ENCODE measurements at places on chromosomes 7 and 10.

DNA sequence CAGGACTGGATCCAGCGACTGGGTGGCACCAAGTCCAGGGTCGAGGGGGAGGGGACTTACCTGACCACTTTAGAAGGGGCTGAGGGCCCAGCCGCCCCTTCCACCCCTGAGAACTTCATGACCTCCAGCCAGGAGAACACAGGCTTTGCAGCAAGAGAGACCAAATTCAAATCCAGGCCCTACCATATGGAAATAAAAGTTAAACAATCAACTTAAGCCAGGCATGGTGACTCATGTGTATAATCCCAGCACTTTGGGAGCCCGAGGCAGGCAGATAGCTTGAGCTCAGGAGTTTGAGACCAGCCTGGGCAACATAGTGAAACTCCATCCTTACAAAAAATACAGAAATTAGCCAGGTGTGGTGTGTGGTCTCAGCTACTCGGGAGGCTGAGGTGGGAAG lies 61.9 kb downstream of the COL13A1 start:
- DNase-seq: no peak

DNA sequence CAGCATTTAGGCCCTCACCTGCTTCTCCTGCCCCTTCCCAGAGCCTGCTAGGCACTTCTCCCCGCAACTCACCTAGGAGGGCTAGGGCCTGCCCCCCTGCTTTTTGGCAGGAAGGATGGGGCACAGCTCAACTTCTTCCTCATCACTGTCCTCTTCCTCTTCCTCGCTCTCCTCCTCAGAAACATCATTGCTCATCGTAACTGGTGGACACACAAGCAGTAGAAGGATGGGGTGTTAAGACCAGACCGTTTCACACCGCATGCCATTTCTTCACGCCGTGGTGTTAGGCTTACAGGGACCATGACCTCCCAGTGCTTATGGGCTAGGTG lies 1.6 kb downstream of the NPM3 start:
- no peak for DNase-seq

GRCh38 chr7:96314402-96315124 lies 7.3 kb downstream of the SLC25A13 start:
- no peak for DNase-seq

GRCh38 chr10:16999665-17000451 lies 129.8 kb downstream of the CUBN start:
- no peak for DNase-seq

All from effector memory CD8-positive, alpha-beta T cell (primary cell).